ENCODE measurements at places on chromosomes 3 and 15.

- no peak for DNase-seq
These were observed 100.4 kb upstream of the PHLDB2 start for GRCh38 chr3:111758642-111759041.

- no peak for DNase-seq
These were observed 31.8 kb downstream of the MYO9A start for GRCh38 chr15:72086010-72086697.

- DNase-seq = no peak
These were observed 71.0 kb downstream of the EDEM1 start for GRCh38 chr3:5258526-5258925.

DNA sequence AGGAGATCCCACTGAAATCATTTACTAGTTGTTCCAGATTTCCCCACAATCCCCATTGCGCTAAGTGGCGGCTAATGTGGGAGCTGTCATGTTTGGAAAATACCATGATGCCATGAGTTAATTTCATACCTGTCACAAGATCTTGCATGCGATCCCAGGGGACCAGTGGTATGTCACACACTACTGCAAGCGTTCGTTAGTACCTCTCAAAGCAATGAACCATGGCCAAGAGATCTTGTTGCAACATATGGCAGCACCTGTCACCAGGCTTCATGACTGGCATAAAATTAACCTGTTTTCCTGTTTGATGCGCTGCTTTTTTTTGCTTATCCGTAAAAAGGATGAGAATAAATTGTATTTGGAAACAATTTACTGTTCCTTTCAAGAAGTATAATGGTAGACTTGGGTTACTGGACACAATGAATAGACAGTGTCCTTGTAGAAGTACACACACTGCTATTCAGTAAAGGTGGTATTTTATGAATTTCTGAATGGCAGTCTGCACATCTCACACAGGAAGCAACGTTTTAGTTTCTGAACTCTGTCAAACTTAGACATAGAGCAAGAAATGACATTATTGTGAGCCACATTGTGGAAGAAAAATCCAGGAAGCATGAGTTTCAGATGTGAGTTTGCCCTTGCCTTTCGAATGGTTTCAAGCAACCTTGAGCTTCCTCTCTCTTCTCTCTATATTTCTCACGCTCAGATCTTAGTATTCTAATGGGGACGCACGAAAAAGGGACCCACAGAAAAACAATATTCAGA is 81.9 kb downstream of the CHL1 start:
- DNase-seq = no peak

GRCh38 chr3:171556148-171556547 is 95.9 kb upstream of the TNIK start:
- DNase-seq = no peak

- no peak for DNase-seq
These were observed 2.6 kb upstream of the HCLS1 start for GRCh38 chr3:121663171-121663847.

- DNase-seq = no peak
These were observed 3.0 kb upstream of the HDGFL3 start for GRCh38 chr15:83210619-83211018.

All from stimulated activated CD8-positive, alpha-beta memory T cell treated with anti-CD3 and anti-CD28 coated beads, Interleukin-7, amount 100 ng/mL, for 1 hour (primary cell).